Activated T-helper 1 cell treated with anti-CD3 and anti-CD28 coated beads, Interleukin-2, amount 50 U/mL, for 16 hours (primary cell): ENCODE measurements at places on chromosomes 2 and 18.

DNA sequence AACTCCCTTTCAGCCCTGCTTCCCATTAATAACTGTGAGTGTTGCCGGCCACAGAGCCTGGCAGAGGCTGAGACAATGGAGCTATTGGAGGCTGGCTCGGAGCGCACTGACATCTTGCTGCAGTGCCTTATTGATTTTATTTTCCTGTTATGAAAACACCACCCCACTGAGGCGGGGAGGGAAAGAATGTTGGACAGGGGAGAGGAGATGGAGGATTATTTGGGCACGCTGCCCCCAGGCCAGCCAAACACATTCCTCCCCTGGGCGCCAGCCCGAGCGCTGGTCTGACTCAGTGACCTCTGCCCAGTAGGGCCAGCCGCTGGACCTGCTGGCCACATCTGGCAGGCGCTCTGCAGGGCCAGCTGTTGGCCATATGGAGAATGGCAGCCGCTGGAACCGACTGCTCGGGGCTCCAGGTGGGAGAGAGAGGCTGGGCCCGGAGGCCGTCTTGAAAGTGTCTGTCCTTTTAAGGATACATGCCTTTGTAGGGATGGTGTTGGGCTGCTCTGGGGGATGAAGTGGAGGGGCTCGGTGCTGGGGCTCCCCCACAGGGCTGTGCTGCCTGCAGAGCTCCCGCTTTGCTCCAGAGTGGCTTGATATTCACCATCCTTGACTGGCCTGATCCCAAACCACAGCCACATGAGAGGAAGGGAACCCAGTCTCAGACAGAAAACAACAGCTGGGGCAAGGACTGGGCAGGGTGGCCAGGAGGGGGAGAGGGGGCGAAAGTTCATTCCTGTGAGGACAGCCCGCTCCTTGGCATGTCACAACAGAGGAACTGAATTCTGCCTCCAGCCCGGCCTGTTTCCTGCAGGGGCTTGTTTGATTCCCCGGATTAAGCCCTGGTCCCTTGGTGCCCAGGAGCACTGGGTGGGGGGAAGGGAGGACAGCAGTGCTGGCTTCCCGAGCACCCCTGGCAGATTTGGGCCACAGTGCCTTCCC is 179.0 kb downstream of the KLHL29 start:
- no peak for DNase-seq

GRCh38 chr2:39706945-39707344 is 41.2 kb downstream of the TMEM178A start:
- no peak for DNase-seq

GRCh38 chr18:75261430-75262223 is 51.0 kb downstream of the TSHZ1 start:
- DNase-seq: no peak

DNA sequence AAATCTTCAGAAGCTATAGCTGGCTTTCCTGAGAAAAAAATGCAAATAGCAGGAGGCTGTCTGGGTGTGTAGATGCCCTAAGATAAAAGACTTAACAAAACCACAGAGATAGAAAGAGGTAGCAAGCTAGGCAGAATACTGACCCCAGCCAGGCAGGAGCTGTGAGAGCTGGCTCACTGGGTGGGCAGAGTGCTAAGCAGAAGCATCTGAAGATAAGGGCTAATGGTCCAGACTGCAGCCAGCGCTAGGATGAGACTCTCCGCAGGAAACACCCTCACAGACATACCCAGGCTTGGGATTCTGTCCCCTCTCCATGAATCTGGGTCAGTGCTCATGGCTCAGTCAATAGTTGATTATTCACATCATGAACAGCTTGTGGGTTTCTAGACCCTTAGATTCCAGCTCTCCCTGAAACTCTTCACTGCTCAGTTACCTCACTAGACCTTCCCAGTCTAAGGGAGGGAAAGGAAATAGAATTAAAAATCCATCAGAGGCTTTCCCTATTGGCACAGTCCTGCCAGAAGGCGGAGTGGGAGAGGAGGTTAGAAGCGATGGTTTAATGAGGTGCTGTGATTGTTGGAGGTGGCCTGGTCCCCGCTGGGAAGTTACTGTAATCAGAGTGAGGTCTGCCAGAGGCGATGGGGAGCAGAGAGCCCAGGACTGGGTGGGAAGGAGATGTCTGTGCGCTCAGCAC is 21.4 kb upstream of the CCBE1 start:
- DNase-seq: no peak

- no peak for DNase-seq
Measured at GRCh38 chr2:216687646-216688045, 7.7 kb downstream of the IGFBP5 start.

- DNase-seq: no peak
Measured at GRCh38 chr2:119062179-119062578, 96.4 kb downstream of the C1QL2 start.

DNA sequence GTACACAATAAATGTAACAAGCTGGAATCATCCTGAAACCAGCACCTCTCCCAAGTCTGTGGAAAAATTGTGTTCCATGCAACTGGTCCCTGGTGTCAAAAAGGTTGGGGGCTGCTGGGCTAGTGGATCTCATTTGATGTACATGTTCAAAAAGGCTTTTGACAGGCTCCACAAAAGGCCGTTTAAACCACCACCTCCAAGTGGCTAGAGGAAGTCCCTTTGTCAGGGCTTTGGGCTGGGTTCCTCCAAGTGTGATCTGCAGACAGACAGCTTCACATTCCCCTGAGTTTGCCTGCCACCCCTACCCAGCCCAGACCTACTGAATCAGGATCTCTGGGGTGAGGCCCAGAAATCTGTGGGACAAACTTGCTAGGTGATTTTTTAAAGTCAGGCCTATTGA is 84.7 kb downstream of the TGFA start:
- DNase-seq: no peak

DNA sequence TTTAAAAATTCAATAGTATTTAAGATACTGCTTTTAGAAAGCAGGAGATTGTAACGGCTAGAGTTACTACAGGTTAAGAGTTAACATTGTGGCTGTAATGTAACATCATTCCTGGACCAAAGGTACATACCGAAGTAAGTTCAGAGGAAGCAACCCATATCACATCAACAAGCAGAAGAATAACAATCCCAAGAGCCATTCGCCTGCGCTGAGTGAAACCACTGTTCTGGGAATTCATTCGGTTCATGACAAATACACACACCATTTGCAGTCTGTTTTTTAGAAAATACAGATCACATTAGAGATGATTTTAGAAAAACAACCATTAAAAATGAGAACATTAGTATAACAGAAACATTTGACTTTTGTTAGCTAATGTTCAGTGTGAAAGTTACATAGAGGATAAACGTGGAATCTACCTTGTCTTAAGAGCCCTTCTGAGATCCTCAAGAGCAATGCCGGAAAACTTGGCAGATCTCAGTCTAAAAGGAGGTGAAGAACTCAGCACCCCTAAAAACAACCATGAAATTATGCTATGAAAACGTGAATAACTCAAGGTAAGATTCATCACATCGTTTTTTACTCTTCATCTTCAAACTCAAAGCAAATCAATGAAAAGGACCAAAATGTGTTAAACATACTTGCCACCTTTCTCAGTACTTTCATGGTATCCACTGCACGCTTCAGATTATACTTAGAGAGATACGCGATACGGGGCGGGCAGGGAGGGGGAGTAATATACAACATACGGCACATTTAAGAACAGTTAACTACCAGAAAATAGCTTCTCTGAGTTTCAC is 1.2 kb downstream of the SLC35F5 start:
- no peak for DNase-seq

DNA sequence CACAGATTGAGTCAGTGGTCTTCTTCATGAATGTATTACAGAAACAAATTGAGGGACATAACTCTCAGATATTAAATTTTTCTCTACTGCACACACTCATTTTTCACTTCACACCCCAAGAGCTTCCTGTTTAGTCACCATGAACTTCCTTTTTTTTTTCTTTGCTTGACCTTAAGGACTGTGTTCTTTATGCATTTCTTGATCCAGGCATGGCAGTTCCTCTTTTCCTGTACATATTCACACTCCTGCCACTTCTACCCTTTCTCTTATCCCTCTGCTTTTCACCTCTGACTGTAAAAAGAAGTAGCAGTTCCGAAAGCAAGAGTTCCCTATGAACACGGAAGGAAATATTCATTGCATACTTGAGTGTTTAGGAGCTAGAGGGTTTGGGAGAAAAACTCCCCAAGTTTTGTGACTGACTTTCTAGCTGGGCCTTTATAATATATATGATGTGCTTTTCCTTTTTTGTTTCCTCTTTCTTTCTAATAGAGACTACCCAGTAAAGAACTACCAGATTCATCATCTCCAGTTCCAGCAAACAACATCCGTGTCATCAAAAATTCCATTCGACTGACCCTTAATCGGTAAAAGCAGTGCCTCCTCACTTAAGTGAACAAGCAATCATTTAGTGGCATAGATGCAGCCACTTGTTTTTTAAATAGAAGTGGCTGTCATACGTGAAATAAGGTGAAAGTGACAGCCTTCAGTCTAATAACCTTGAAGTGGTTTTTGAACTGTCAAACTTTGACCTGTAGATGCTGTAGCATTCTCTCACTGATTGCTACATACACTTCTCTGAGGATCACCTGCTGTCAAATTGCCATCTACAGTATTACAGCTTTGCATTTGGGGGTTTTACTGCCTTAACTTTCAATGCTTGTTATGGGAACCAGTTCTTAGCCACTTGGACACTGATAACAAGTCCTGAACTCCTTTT is 40.8 kb downstream of the PAPOLG start:
- no peak for DNase-seq

DNA sequence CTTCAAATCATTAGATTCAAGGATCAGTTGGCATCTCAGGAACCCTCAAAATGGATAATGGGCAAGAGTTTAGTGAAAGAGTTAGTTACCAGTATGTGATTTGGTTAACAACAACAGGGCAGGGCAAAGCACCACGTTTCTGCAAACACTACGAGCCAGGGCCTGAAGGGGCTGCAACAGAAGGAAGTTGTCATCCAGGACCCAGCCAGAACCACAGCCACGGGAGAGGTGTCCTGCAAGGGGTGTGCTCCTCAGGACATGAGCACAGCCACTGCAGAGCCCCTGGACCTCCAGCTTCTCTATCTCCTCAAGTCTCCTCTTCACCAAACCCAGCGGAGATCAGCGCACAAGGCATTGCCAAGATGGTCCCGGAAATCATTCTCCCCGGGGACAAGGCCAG is 173.3 kb upstream of the PIEZO2 start:
- no peak for DNase-seq

- DNase-seq: no peak
Measured at GRCh38 chr2:203737360-203737759, 30.9 kb downstream of the CD28 start.
